ENCODE measurements at places on chromosomes 12 and 14.

DNA sequence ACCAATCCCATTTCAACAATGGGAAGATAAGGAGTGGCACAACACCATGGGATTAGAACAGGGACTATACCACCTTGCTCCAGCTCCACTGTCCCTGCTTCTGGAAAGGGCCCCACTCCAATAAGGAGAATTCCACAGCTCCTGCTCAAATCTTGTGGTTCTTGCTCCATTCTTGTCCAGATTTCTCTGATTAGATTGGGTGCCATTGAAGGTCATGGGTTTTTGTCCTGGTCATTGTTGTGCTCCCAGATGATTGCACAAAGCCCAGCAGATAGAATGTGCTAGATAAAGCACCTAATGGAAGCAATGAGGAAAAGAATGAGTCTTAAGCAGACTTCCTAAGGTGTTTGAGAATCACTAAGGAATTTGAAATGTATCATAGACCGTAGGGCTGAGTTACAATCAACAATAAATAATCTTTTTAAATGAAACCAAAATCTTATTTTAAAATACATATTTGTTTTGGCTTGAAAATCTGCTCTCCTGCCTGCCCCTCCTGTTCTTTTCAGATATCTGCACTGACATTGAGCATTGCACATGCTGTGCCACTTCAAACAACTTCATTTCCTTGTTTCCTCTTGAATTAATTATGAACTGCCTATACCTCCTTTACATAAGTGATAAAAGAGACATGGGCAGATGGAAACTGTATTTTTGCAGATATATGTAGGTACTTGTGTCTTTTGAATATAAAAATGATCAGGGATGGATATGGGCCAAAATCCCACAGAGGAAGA is 115.9 kb downstream of the FGD4 start:
- no peak for DNase-seq

GRCh38 chr14:58643366-58643765 is 5.6 kb downstream of the DACT1 start:
- no peak for DNase-seq

GRCh38 chr12:130162267-130162666 is at the start of gene FZD10:
Gene FZD10 (plus strand): TSS chr12:130162464. CDS start chr12:130162943, 479 bp downstream.
- DNase-seq: no peak

- DNase-seq: peak; percentile 63
Observed at GRCh38 chr14:105505101-105505500, 14.1 kb downstream of the TEDC1 start.

Measured in coronary artery (tissue), 2 donors.